ENCODE measurements at places on chromosomes 3 and 15. TPM values are rescaled to one million over a fixed set of nuclear protein-coding genes. Genes with fewer than 3 reads are reported as not detected.

Gene ADAMTS9
- total RNA-seq: 168 TPM

Gene USP50
- not detected for total RNA-seq

Gene TNFSF10
- not detected for total RNA-seq

Gene PRSS50
- 4.1 TPM for total RNA-seq

Gene CCDC191
- total RNA-seq: 5.4 TPM

Gene TIMP4
- total RNA-seq: not detected

Gene HIGD2B
- not detected for total RNA-seq

Gene MYH15
- total RNA-seq: 0.56 TPM

Gene CFAP92
- 0.53 TPM for total RNA-seq

Gene RAB7A
- 62.3 TPM for total RNA-seq

Gene OR4M2
- not detected for total RNA-seq

Gene RASGRP1
- 4.5 TPM for total RNA-seq

Gene C3orf22
- not detected for total RNA-seq

Gene IQCF2
- total RNA-seq: not detected
